ENCODE measurements at places on chromosomes 5 and 9.

- DNase-seq = no peak
Observed at GRCh38 chr9:105639936-105640335, 22.3 kb upstream of the TAL2 start.

DNA sequence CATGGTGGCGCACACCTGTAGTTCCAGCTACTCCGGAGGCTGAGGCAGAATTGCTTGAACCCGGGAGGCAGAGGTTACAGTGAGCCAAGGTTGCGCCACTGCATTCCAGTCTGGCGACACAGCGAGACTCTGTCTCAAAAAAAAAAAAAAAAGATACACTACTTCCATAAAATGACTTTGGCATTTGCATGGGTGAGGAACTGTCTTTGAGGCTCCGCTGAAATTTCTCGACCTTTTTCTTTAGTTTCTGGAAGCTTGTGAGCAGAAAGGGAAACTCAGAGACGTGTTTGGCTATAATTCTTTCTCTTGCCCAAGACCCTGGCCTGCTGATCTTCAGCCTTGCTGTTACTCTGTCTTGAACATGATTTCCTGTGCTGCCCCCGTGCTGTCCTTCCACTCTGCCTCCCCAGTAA lies 37.3 kb downstream of the SPIN1 start:
- no peak for DNase-seq

DNA sequence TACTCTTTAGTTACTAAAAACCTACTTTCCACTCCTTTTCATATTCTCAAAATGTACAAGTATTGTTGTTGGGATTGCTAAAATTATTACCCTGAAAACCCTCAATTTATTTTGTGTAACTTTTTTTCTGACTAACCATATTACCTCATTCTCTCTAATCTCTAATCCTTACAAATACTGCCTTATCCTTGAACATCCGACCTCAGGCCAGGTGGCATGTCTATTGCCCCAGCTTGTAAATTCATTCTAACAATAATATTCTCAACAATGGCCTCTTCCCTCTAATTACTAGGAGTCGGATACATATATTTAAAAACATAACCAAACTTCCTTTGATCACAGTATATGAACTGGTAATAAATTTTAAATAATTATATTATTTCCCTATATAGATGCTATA lies 25.8 kb downstream of the ARL15 start:
- no peak for DNase-seq

DNA sequence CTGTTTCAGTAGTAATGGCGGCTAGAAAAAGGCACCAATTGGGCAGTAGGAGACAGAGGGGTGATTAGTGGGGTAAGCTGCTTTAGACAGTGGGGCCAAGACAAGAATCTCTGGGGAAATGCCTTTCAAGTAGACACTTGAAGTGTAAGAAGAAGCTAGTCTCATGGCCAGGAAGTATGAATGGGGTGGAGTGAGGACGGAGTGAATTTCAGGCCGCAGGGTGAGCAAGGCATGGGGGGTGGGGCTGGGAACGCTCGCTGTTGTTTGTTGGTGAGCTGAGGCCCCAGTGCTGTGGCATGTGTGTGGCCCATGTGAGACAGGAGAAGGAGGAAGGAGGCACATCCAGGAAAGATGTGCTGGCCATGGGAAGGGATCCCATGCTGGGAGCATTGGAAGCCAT lies 149.2 kb upstream of the NFIL3 start:
- DNase-seq = no peak

- no peak for DNase-seq
Observed at GRCh38 chr5:107913494-107913893, 242.8 kb upstream of the EFNA5 start.

GRCh38 chr5:75463726-75464125 lies 47.7 kb downstream of the CERT1 start:
- no peak for DNase-seq

- DNase-seq = no peak
Observed at GRCh38 chr5:8598996-8599395, 730.0 kb downstream of the MTRR start.

GRCh38 chr5:14686517-14686916 lies 22.0 kb downstream of the OTULIN start:
- DNase-seq = no peak
